Small intestine (tissue), 16 donors: ENCODE measurements at places on chromosomes 4 and X. TPM values are rescaled to one million over a fixed set of nuclear protein-coding genes. Genes with fewer than 3 reads are reported as not detected.

GRCh38 chr4:124941267-124941666 is 228.7 kb upstream of the ANKRD50 start:
- no peak overlapping the region for H3K4me3 ChIP-seq
- no peak for DNase-seq
- H3K27ac ChIP-seq, result no peak overlapping the region
- H3K36me3 ChIP-seq, result no peaks in the 10 kb centered on the region

- no peaks in the 10 kb centered on the region for H3K4me1 ChIP-seq
- no peak for DNase-seq
- no peaks in the 10 kb centered on the region for H3K27me3 ChIP-seq
- H3K4me3 ChIP-seq, result no peak overlapping the region
- H3K27ac ChIP-seq, result no peak overlapping the region
Observed at GRCh38 chr4:181619651-181620050, 623.6 kb upstream of the TENM3 start.

DNA sequence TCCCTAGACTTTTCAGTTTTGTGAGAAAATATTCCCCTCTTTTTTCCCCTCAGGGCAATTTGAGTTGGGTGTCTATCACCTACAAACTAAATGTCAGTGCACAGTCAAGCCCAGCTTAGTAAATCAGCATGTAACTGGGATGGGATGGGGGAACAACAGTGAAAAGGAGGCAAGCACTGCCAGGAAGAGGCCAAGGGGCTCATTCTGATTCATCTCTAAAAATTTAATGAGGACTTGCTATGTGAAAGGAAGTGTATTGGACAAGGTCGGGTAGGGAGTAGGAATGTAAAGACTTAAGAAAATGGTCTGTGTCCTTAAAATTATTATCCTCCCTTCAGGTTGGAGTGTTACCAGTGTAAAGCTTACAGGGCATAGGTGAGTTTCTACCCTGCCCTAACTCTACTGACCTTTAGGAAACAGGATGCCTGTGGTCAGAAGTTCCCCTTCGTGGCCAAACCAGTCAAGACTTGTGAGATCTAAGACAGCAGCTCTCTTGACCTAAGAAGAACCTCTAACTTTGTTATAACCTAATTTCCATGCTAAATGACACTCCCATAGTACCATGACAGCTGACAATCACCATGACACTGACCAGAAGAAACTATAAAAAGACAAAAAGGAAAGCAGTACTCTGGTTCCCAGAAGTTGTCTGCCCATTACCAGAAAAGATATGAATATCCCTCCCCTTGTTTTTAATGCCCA is 194.4 kb upstream of the LDB2 start:
- DNase-seq, result no peak
- no peak overlapping the region for H3K27ac ChIP-seq
- H3K4me1 ChIP-seq, result no peaks in the 10 kb centered on the region
- no peaks in the 10 kb centered on the region for H3K36me3 ChIP-seq
- H3K27me3 ChIP-seq, result no peaks in the 10 kb centered on the region
- no peak overlapping the region for H3K4me3 ChIP-seq

DNA sequence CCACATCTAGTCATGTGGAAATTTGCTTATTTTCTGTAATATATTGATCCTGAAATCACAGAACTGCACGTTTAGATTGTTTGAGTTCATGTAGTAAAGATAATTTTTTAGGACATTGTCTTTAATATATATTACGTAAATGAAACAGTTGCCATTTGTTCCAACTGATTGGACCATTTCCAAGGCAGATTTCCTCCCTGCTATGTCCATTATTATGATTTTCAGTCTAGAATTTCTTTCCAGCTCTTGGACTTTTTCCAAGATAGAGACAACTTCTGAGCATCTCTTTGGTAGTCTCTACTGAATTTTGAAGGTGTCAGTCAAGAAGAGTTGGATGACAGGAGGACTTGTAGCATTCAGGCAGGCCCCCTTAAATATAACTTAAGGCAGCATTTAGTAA is 94.6 kb downstream of the STIM2 start:
- H3K27ac ChIP-seq, result no peak overlapping the region
- no peaks in the 10 kb centered on the region for H3K36me3 ChIP-seq
- H3K4me1 ChIP-seq, result no peaks in the 10 kb centered on the region
- H3K4me3 ChIP-seq, result no peak overlapping the region
- H3K27me3 ChIP-seq, result no peaks in the 10 kb centered on the region

- H3K4me1 ChIP-seq, result no peaks in the 10 kb centered on the region
- no peak overlapping the region for H3K27ac ChIP-seq
- H3K36me3 ChIP-seq, result no peaks in the 10 kb centered on the region
- H3K4me3 ChIP-seq, result no peak overlapping the region
- H3K27me3 ChIP-seq, result no peaks in the 10 kb centered on the region
Observed at GRCh38 chr4:163558539-163559044, 64.1 kb downstream of the TMA16 start.

Gene FAT4
- 0.27 TPM for polyA plus RNA-seq

Gene SLC2A9
- 11.7 TPM for polyA plus RNA-seq

Gene KIAA1210
- not detected for polyA plus RNA-seq

GRCh38 chr4:813900-814299 is 12.0 kb downstream of the CPLX1 start:
- H3K4me1 ChIP-seq, result no peaks in the 10 kb centered on the region
- no peak overlapping the region for H3K4me3 ChIP-seq
- H3K36me3 ChIP-seq, result no peaks in the 10 kb centered on the region
- no peak for DNase-seq

DNA sequence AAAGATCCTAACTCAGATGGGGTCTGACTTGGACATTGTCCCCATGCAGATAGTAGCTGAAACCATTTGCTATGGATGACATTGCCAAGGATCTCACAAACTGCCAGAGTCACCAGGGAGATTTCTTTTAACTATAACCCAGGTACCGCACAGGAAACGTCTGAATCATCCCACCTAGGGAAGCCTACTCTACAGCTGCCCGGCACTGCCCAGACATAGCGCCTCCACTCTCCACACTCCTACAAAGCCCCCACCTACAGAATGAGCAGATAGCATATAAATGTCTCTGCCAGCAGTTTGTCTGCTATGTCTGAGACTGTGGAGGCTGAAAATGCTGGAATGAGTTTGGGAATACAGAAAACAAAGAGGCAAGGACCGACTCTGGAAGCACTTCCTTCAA is 32.3 kb downstream of the TRIM61 start:
- DNase-seq, result no peak
- no peak overlapping the region for H3K4me3 ChIP-seq
- no peaks in the 10 kb centered on the region for H3K36me3 ChIP-seq
- H3K27me3 ChIP-seq, result no peaks in the 10 kb centered on the region
- no peak overlapping the region for H3K27ac ChIP-seq

- no peak overlapping the region for H3K27ac ChIP-seq
- no peak overlapping the region for H3K4me3 ChIP-seq
- H3K4me1 ChIP-seq, result no peaks in the 10 kb centered on the region
Observed at GRCh38 chr4:70110917-70111316, 43.1 kb upstream of the PRR27 start.

Gene GABRA4
- 2.7 TPM for polyA plus RNA-seq

Gene GAGE12J
- not detected for polyA plus RNA-seq

DNA sequence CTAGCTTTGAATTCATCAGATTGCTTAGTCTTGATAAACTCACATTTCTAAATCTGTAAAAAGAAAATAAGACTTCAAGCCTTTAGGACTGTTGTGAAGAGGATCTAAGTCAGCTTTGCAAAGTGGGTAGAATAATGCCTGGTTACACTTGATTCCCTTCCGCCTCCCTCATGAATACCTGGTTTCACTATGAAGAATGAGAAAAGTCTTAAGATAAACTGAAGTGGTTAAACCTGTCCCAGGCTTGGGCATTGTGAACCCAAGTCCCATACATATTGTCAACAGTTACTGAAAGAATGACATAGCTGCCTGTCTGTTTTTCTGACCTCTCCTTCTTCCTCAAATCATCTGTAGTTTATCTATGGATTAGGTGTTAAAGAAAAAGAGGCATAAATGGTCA is 16.7 kb upstream of the GBA3 start:
- H3K27ac ChIP-seq, result no peak overlapping the region
- H3K4me3 ChIP-seq, result no peak overlapping the region
- DNase-seq, result no peak
- no peaks in the 10 kb centered on the region for H3K27me3 ChIP-seq
- H3K4me1 ChIP-seq, result peaks cover 6% of the 10 kb centered on the region

- peak; percentile 45 for DNase-seq
- H3K4me1 ChIP-seq, result no peaks in the 10 kb centered on the region
- H3K27ac ChIP-seq, result peak overlapping the region; percentile 86
- H3K4me3 ChIP-seq, result no peak overlapping the region
- H3K36me3 ChIP-seq, result no peaks in the 10 kb centered on the region
Observed at GRCh38 chrX:37350034-37350365, 836 bp downstream of the PRRG1 start.

Gene MAGEB10
- not detected for polyA plus RNA-seq

DNA sequence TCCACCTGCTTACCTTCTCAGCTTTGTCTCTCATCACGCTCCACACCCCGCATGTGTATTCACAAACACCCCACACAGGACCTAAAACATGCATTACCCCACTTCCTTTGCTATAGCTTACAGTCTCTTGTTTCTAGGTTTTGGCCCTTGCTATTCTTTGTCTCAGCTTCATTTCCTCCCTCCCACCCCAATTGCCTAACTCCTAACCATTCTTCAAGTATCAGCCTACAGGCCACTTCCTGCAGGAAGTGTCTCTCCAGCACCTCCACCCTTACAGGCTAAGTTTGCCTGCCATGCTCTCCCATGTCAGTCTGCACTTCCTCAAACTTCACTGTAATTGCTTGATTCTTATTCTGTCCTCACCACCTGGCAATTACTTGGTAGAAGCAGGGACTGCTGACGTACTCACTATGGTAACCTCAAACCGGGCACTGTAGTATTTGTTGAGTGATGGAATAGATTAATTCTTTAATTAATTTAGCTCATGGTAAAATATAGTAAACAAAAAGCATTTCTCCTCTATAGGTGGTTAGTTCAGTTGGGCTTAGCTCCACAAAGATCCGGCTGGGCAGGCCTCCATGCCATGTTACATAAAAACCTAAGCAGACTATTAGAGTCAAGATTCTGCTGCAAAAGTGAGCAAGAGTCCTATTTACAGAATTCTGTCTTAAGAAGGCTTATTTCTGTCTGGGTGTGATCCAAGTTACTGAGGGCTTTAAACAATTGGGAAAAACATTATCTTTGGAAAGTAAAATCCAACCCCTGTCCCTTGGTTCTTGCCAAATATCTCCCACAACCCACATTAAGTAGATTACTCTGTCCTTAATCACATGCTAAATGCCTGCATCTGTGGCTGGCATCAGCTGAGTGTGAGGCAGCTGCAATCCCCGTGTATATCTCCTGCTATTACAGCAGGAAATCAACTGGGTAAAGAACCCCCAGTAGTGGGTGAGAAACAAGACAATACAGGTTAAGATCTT is 124.7 kb upstream of the CPEB2 start:
- H3K27me3 ChIP-seq, result no peaks in the 10 kb centered on the region
- H3K36me3 ChIP-seq, result no peaks in the 10 kb centered on the region
- no peak for DNase-seq
- H3K27ac ChIP-seq, result no peak overlapping the region

GRCh38 chrX:129961180-129962083 is 21.0 kb upstream of the BCORL1 start:
- H3K4me3 ChIP-seq, result no peak overlapping the region
- H3K27me3 ChIP-seq, result no peaks in the 10 kb centered on the region
- peak; percentile 85 for DNase-seq

DNA sequence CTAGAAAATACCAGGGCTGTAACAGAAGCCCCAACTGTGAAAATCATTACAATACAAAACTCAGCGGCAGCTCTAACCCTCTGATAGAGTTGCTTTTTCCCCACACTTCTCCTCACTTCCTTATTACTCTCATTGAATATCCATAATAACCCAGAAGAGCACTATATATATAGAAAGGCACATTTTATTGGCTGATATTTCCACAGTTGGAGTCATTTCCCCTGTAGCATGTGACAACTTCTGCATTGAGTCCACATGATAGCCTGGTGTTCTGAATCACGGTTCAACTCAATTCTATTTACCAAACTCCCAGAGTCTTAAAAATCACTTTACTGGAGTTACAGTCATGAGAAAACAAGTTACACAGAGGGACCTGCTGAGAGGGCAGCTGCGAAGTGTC is 46.6 kb upstream of the NWD2 start:
- no peaks in the 10 kb centered on the region for H3K36me3 ChIP-seq
- peak overlapping the region; percentile 5 for H3K4me3 ChIP-seq
- DNase-seq, result no peak
- H3K27me3 ChIP-seq, result no peaks in the 10 kb centered on the region

GRCh38 chr4:76053730-76054129 is 17.9 kb upstream of the CXCL11 start:
- H3K27ac ChIP-seq, result no peak overlapping the region
- no peak for DNase-seq
- H3K4me1 ChIP-seq, result no peaks in the 10 kb centered on the region
- H3K4me3 ChIP-seq, result no peak overlapping the region
- no peaks in the 10 kb centered on the region for H3K27me3 ChIP-seq

GRCh38 chrX:116232833-116233232 is 62.3 kb downstream of the AGTR2 start:
- no peak overlapping the region for H3K4me3 ChIP-seq
- no peak for DNase-seq
- H3K4me1 ChIP-seq, result no peaks in the 10 kb centered on the region
- no peak overlapping the region for H3K27ac ChIP-seq

GRCh38 chr4:96599752-96600151 is 759.9 kb downstream of the PDHA2 start:
- no peaks in the 10 kb centered on the region for H3K27me3 ChIP-seq
- H3K4me3 ChIP-seq, result no peak overlapping the region
- no peaks in the 10 kb centered on the region for H3K4me1 ChIP-seq
- H3K27ac ChIP-seq, result no peak overlapping the region
- no peak for DNase-seq
- no peaks in the 10 kb centered on the region for H3K36me3 ChIP-seq

DNA sequence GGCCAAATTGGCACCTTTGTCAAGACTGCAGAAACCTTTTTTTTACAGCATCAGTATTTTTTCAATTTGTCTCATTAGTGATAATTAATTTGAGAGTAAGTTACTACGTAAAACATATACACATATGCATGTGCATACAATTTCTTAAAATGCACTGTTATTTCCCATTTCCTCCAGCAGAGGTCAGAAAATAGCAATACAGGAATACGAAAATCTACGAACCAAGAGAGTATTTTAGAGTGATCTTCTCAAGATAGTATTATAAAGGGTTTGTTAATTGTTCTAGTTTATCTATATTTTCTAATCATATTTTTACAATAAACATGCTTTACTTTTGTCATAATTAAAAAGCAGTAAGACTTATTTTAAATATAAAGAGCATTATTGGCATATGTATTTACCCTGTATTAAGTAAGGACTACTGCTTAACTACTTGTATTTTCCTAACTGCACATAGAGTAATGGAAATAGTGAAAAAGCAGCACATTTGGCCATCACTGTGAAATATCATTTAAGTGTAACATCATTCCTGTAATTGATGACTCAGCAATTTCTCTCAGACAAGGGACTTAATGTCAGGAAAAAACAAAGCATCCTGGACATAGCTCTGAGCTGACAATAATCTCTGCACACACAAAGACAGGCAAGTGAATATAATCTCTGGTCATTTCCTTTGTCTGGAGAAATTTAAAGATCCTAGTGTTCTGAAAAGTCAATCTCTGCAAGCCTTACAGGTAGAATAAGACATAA is 45.6 kb downstream of the MAOB start:
- H3K4me3 ChIP-seq, result no peak overlapping the region
- DNase-seq, result peak; percentile 17
- peaks cover 2% of the 10 kb centered on the region for H3K36me3 ChIP-seq
- H3K27ac ChIP-seq, result no peak overlapping the region

GRCh38 chr4:119559044-119559647 is 69.5 kb downstream of the PDE5A start:
- H3K27me3 ChIP-seq, result no peaks in the 10 kb centered on the region
- H3K4me3 ChIP-seq, result no peak overlapping the region
- H3K4me1 ChIP-seq, result no peaks in the 10 kb centered on the region
- H3K36me3 ChIP-seq, result peaks cover 5% of the 10 kb centered on the region
- peak; percentile 55 for DNase-seq
